ENCODE measurements at places on chromosomes 3 and 15.

DNA sequence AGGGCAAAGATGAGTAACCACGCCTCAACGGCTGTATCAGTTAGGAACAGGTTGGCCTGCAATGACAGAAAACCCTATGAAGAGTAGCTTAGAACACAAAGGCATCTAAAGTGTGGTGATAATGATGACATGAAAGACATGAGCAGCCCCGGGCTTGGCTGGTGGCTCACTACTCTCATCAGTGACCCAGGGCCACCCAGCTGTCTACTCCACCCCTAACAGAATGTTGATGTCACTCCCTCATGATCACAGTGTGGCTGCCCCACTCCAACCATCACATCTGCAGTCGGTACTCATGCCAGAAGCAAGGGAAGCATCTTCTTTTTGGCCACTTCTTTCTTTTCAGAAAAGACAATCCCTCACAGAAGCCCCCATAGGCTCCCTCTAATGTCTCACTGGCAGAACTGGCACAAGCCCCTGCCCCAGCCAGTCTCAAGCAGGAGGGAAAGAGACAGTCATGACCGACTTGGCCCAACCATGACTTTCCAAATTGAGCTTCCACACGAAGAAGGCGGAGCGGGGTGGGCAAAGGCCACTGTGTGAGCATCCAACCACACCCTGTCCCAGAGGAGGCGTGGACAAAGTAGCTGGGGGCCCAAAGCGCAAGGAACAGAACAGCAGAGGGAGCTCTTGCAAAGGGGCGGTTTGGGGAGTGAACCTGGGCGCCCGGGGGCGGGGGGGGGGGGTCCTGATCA is 72.0 kb upstream of the IQSEC1 start:
- DNase-seq: no peak

DNA sequence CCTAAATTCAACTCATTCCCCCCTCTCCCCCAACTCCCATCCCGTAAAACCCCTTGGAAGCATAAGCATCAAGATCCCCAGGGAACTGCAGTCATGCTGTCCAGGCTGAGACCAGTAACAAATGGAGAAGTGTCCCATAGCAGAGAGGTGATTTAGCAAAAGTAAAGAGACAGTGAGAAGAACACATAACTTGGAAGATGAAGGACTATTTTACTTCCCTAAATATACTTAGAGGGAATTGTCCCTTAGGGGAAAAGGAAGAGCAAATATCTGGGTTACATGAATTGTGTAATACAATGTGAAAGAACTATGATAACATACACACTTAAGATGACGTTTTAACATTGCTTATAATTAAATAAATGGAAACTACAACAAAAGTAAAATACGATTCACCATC is 61.6 kb upstream of the LRRFIP2 start:
- peak; percentile 25 for DNase-seq

- DNase-seq: no peak
These were observed 51.6 kb downstream of the ATG7 start for GRCh38 chr3:11323813-11324212.

DNA sequence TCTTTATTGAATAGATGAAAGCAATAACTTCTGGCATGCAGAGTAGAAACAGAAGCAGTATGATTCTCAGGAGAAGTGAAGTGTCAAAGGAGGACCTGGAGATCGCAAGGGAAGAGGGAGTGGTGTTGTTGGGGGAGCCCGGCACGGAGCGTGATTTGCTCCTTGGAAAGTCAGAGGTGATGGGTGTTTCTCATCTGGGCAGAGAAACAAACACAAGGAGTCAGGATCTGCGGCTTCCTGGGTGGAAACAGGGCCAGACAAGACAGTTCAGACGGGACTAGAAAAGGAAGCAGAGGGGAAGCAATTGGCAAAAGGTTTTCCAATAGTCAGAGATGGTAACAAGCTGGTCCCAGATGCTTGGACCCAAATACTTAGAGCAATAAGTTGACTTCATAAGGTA is 34.4 kb upstream of the CCDC80 start:
- no peak for DNase-seq

- DNase-seq: no peak
These were observed 21.9 kb downstream of the LRIG1 start for GRCh38 chr3:66478960-66479359.

- no peak for DNase-seq
These were observed 83.1 kb upstream of the STAC start for GRCh38 chr3:36297195-36297594.

DNA sequence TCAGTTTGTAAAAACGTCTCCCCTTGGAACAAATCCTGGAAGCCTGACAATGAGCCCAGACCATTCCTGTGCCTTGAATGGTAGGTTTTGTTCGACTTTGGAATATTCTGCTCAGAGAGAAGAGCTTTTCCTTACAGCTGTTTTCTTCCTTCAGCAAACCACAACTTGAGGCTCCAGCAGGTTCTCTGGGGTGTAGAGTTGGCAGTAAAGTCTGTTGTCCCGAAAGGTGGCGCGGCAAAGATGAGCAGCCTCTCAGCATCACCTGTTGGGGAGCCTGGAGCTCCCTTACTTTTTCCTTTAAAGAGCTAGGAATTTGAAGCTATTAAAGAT is 65.4 kb downstream of the BOC start:
- DNase-seq: no peak

GRCh38 chr3:194315965-194316361 is 35.2 kb downstream of the CPN2 start:
- DNase-seq: no peak

DNA sequence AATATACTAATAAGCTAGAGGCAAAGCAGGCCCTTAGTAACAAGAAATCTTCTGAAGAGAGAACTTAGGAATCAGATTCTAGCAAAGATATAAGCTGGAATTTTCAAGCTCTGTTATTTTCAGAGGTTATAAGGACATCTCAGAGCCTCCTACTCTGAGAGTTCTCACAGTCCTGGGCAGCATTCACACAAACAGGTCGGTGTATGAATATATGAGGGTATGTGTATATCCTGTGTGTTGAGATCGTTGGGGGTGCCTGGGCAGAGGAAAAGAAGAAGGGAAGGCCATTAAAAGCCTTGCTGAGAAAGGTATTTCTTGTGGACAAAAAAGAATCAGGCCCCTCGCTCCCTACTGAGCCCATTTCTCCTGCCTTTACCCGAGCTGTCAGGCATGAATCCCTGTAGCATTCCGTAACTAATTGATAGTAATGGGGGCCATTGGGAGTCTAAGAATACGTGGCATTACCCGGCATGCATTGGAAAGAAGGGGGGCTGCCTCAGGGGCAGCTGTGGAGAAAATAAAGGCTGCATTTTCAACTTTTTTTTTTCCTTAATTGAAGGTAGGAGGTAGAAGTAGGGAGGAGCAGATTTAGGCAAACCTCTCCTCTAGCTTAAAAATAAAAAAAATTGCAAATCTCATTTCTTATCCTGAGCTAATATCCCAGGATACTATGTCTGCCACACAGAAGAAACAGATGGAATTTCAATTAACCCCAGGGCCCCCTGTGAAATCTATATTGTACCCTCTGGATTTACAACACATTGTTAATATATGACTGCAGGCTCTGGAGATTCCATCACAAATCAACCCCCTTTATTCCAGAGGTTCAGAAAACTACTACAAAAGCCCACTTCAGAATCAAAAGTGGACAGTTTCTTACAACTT is 103.8 kb downstream of the GTPBP8 start:
- DNase-seq: no peak

- DNase-seq: no peak
These were observed 535 bp downstream of the C2CD4B start for GRCh38 chr15:62164396-62165103.

Data from suppressor macrophage (primary cell).